ENCODE measurements at places on chromosomes 3 and 15.

DNA sequence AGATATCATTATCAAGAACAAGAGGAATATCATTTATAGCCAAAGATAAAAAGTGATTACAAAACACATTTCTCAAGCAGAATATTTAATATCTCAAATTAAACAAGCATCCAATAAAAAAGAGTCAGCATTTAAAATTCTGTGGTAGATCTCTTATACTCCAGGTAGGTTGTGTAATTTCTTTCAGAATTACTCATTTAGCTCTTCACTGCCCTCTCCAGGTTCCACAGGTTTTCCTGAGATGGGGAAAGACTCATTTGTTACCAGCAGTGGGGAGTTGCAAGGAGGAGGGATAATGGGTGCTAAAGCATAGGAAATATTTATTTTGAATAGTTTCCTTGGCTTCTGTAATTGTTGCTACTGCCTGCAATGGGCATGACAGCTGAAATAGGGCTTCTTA lies 83.1 kb upstream of the RASGRP1 start:
- DNase-seq: no peak

DNA sequence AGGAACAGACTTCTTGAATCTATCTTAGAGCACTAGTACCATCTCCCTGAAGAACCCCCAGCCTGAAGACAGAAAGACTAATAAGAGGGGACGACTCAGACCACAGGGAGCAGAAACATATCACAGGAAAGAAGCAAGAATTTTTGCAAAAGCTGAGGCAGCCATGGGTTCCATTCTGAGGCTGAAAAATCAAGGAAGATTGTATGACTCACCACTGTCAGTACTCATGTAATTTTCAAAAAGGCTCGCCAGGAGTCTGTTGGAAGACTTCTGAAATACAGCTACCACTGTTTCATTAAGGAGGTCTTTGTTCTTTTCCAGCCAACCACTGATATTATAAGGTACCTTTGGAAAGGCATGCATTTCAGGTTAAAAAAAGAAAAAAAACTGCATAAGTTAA lies 47.5 kb downstream of the MYH15 start:
- DNase-seq: no peak

GRCh38 chr15:60957111-60957510 lies 272.0 kb downstream of the RORA start:
- DNase-seq: no peak

- no peak for DNase-seq
Observed at GRCh38 chr3:81602781-81603180, 158.7 kb downstream of the GBE1 start.

- no peak for DNase-seq
Observed at GRCh38 chr3:108441518-108441917, 68.9 kb downstream of the MYH15 start.

- DNase-seq: no peak
Observed at GRCh38 chr3:133520286-133520685, 53.2 kb upstream of the CDV3 start.

DNA sequence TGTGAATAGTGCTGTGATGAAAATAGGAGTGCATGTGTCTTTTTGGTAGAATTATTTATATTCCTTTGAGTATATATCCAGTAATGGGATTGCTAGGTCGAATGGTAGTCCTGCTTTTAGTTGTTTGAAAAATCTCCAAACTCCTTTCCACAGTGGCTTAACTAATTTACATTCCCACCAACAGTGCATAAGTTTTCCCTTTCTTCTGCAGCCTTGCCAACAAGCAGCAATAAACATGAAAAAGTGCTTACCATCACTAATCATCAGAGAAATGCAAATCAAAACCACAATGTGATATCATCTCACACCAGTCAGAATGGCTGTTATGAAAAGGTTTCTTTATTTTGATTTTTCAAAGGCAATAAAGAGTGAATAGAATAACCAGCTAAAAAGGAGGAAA lies 1105.9 kb downstream of the NAALADL2 start:
- DNase-seq: no peak

DNA sequence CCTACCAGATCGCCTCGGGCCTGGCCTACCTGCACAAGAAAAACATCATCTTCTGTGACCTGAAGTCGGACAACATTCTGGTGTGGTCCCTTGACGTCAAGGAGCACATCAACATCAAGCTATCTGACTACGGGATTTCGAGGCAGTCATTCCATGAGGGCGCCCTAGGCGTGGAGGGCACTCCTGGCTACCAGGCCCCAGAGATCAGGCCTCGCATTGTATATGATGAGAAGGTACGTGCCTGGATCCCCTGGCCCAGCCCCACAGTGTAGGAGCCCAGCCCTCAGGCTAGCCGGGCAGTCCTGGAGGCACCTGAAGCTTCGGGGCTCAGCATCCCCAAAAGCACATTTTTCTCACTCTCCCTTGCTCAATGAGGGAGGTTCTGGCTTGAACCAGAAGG lies 135.8 kb downstream of the LRRK1 start:
- DNase-seq: no peak

DNA sequence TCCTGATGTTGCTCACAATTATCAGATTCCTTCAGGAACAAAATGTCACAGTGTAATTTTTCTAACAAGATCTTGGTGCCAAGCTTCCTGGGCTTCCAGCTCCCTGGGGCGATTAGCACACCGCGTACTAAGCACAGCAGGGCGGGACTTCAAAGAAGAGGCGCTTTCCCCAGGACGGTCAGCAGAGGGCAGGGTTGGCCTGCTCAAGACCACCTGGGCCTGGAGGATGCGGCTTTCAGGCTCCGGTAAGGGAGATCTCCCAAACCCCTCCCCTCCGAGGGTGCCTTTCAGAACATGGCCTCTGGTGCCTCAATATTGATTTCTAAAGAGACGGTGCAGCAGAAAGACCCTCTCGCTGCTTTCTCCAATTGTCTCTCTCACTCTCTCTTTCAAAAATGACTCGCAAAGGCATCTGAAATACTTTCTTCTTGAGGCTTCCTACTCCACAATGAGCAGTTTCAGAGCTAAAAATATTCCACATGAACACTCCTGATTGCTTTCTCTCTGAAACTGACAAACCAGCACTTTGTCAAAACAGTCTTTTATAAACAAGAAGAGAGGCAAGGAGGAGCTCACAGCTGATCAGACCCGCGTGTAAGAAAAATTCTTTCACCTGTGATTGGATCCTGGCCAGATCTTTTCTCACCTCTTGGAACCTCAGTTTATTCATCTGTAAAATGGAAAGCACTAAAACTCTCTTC lies 154.0 kb downstream of the ADAMTS9 start:
- DNase-seq: peak; percentile 89

DNA sequence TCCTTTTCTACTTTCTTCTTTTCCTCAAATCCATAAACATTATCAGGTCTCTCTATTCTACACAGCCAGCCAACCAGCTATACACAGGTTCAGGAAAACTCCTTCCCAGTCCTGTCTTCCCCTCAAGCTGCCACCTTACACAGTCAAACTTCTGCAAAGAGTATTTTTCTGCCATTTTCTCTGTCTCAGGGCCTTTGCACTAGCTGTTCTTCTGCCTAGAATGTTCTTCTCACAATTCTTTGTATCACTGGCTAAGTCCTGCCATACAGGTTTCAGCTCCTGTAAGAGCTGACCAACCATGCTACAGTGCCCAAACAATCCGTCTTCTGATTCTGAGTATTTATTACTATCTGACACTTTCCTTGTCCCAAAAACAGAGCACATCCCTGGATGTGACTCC lies 278.3 kb upstream of the ICE2 start:
- DNase-seq: no peak

GRCh38 chr3:185797993-185798830 lies 26.6 kb downstream of the IGF2BP2 start:
- DNase-seq: no peak

GRCh38 chr3:129122412-129123011 lies 908 bp upstream of the RAB43 start:
- DNase-seq: no peak

DNA sequence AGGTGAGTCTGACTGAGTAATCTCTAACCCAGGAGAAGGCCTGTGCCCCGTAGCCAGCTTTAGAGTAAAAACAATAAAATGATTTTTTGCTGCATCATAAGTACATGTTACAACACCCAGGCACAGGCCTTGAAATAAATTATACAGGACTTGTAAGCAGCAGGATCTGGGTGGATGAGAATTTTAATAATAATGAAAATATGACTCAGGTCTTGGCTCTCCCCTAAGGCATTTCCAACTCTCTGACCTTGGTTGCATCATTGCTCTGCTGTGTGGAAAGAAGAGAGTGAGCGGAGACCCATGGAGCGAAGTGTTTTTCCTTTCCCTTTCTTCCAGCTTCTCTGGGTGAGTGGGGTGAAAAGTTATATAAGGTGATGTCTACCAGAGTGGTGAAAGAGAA lies 44.6 kb downstream of the EOMES start:
- no peak for DNase-seq

DNA sequence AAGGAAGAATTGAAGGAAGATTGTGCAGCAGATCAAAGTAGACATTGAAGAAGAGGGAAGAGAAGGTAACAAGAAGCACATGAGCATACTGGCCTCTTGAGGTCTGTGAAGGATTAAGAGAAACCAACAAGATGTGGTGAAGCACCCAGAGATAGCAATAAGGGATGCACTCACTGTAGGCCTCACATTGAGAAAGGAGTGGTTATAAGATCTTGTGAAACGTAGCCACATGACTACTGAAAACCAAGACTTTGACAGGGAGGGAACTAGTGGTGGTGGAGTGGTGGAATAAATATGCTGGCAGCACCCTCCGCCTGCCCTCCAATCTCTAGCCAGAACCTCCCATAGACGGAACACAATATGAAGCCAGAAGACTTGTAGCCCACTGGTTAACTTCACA lies 651.2 kb downstream of the DIPK2A start:
- DNase-seq: no peak

- peak; percentile 76 for DNase-seq
Observed at GRCh38 chr3:49422379-49423248, at the start of gene AMT. Gene AMT, minus strand, starts transcription at chr3:49422473. Its CDS starts 23 bp downstream, at chr3:49422450.

GRCh38 chr3:23867838-23868237 lies 49.0 kb downstream of the NKIRAS1 start:
- no peak for DNase-seq

DNA sequence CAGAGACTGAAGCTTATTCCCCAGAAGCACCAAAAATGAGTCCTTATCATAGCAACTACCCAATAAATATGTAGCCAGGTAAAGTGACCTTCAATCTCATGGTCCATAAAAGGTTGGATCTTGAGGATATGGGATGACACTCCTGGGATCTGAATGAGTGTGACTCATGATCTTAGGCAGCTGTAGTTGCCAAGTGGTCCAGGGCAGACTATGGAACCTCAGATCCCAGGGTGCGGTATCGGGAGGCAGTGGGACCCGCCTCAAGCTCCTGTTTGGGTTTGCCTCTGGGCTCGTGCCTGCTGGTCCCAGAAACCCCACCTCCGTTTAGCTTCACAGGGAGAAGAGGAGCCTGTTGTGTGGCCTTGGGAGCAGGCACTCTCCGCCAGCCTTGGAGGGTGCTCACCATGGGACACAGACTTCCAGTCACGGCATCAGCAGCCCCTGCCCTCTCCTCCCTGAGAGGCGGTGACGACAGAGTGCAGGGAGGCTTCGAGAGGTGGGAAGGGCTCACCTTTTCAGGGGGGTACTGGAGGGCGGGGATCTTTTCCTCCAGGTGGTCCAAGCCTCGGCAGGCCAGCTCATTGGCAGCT lies 8.1 kb downstream of the PLIN1 start:
- no peak for DNase-seq

DNA sequence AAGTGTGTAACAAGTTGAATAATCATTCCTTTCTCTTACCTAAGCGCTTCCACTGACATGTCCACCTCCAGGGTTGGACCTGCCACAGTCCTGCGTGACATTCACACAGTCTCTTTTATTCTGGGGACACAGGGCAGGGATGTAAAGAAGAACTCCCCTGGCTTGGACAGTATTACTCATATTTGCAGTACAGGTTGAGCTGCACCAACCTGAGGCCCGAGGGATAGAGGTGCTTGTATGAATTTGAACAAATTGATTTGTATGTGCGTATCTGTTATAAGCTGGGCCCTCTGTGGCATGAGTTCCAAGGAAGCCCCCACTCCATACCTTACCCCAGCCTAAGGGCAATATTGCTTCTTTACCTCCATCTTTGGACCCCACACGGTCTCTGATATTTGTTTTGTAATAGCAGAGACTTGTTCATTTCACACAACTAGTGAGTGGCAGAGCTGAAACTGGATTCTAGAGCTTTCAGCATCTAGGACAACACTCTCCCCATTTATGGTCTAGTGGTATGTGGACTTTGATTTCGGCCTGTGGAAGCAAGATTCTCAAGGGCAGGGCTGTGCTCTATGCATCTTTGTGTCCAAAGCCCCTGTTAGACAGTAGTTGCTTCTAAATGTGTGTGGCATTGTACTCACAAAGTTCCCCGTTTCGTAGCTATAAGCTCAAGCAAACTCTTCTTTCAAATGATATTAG lies 39.2 kb downstream of the FAH start:
- DNase-seq: no peak

GRCh38 chr3:60577601-60578000 lies 673.7 kb downstream of the FHIT start:
- DNase-seq: no peak

DNA sequence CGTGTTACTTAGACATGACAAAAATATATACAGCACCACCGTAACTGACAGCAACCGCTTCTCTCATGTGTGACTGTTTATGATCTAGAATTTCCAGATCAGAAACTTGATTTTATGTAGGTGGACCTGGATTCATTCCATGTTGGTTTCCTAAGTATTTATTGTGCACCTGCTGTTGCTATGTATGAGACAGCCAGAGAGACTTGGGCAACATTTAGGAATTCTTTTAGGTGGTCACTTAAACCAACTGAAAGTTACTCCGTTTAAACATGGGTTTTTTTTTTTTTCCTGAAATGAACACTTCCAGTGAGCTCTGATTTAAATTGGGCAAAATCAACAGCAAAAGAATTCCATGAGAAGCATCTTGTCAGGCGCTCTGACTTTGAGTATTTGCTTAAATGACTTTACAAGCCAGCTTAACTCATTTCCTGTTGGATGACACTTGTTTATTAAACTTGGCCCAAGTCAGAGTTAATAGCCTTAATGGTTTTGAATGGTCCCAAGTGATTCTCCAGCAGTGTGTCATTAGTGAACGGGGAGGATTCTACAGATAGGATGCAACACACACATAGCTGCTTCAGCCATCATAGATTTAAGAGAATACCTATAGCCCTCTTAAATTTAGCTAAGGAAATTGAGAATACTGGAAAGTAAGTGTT lies 31.8 kb downstream of the MITF start:
- no peak for DNase-seq

DNA sequence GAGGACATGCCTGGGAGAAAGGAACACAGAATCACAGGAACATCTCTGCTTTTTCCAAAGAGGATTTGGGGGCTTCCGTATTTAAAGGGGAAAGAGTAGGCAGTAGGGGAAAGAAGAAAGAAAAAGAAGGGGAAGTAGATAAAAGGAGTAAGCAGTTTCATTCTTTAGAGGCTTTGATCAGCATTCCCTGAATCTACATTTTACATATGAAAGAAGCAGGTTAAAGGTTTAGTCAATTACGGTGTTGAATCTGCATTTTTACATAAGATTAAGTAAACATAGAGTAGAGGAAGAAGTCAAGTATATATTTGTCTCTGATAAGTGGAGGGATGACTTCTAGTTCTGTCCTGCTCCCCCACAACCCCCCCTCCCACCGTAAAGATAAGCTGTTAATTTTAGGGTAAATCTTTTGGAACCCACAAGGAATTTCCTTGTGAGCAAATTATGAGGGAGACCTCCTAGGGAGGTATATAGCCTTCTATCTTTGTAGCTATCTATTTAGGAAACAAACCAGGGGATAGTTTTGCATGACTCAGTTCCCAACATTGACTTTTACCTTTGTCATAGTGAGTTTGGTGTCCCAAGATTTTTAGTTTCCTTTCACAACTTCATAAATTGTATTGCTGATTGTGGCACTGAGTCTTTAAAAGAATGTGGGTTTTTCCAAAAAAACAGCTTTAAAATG lies 8.7 kb upstream of the P2RY12 start:
- DNase-seq: no peak
